Dermis lymphatic vessel endothelial cell (primary cell): ENCODE measurements at places on chromosomes 2 and 18. TPM values are rescaled to one million over a fixed set of nuclear protein-coding genes. Genes with fewer than 3 reads are reported as not detected.

ABCG5 gene
- not detected in 2 replicates for total RNA-seq

DPP4 gene
- total RNA-seq = 94.7 and 212 TPM in 2 replicates

PLCL1 gene
- total RNA-seq = 0.11 and 0.69 TPM in 2 replicates

LTBP1 gene
- total RNA-seq = 165 and 213 TPM in 2 replicates

MROH2A gene
- not detected in 2 replicates for total RNA-seq

KLHL30 gene
- total RNA-seq = under 0.01 TPM in 1 of 2 replicates, not detected in the other

TSGA10 gene
- total RNA-seq = 0.54 and 1.5 TPM in 2 replicates
